ENCODE measurements at places on chromosomes 11 and 22. TPM values are rescaled to one million over a fixed set of nuclear protein-coding genes. Genes with fewer than 3 reads are reported as not detected.

GRCh38 chr11:122494221-122494620 is 161.3 kb upstream of the UBASH3B start:
- DNase-seq: no peak

- DNase-seq: no peak
Observed at GRCh38 chr22:19919701-19920363, 21.7 kb upstream of the COMT start.

- DNase-seq: no peak
Observed at GRCh38 chr11:128551611-128552335, 35.6 kb downstream of the ETS1 start.

- DNase-seq: peak; percentile 26
Observed at GRCh38 chr22:22687638-22688500, 43.5 kb downstream of the GGTLC2 start.

GRCh38 chr11:1880746-1881441 is 10.8 kb downstream of the PRR33 start:
- DNase-seq: no peak

Gene SMCO4
- 11.8 TPM for total RNA-seq

DNA sequence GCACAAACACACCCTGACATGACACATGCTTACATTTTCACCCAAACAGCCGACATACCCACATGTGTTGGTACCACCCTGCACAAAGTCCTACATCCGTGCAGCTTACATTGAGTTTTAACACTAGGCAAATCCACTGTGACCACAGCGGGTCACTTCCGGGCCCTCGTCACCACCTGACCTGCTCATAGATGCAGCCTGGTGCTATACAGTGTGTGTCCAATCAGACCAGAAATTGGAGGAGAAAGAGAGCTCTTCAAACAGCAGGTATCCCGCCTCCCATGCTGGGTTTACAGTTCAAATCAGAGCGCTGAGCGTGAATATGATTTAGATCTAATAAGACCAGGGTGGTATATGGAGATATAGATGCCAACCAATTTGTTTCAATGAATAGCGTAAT is 35.4 kb downstream of the PHF21B start:
- no peak for DNase-seq

Gene C11orf58
- total RNA-seq: 143 TPM

GRCh38 chr11:62352355-62353336 is 15.4 kb downstream of the ASRGL1 start:
- no peak for DNase-seq

GRCh38 chr11:45169310-45170072 is 23.1 kb downstream of the PRDM11 start:
- DNase-seq: no peak

Gene EFEMP2
- 44.4 TPM for total RNA-seq
